Neural crest cell (in vitro differentiated cells): ENCODE measurements at places on chromosomes 1 and 21. TPM values are rescaled to one million over a fixed set of nuclear protein-coding genes. Genes with fewer than 3 reads are reported as not detected.

DNA sequence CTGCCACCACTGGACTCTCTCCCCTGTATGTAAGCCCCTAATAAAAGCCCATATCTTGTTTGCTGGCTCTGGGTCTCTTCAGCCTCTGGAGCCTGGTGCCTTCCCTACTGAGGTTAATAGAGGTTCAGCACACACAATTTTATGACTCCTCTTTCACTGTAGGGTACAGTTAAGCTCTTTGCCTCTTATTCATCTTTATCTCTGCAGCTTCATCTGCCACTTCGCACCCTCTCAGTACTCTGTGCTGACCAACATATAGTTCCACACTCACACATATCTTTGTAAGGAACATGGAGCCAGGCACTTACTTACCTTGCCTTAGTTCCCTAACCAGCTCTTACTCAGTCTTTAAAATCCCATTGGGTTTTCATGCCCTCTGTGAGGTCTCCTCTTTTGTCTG, 4.5 kb downstream of the BTBD8 start:
- peaks cover 6% of the 10 kb centered on the region for H3K4me1 ChIP-seq
- no peaks in the 10 kb centered on the region for H3K27me3 ChIP-seq
- no peak overlapping the region for H3K27ac ChIP-seq
- peaks cover 19% of the 10 kb centered on the region for H3K36me3 ChIP-seq
- no peak overlapping the region for H3K4me3 ChIP-seq
- DNase-seq = no peak

- H3K36me3 ChIP-seq = no peaks in the 10 kb centered on the region
- no peak overlapping the region for H3K4me3 ChIP-seq
- DNase-seq = no peak
- H3K4me1 ChIP-seq = no peaks in the 10 kb centered on the region
- no peaks in the 10 kb centered on the region for H3K27me3 ChIP-seq
Measured at GRCh38 chr1:29634746-29635335, 398.5 kb downstream of the PTPRU start.

GRCh38 chr1:110206261-110206920, 3.7 kb upstream of the KCNC4 start:
- H3K4me3 ChIP-seq = no peak overlapping the region
- H3K36me3 ChIP-seq = no peaks in the 10 kb centered on the region
- H3K4me1 ChIP-seq = peaks cover 23% of the 10 kb centered on the region
- no peak overlapping the region for H3K27ac ChIP-seq
- no peak for DNase-seq

GRCh38 chr1:209585197-209585596, 1.7 kb downstream of the CAMK1G start:
- H3K36me3 ChIP-seq = no peaks in the 10 kb centered on the region
- no peak for DNase-seq
- H3K27ac ChIP-seq = no peak overlapping the region

The CENPL gene
- total RNA-seq = 24.3 and 24.8 TPM in 2 replicates

GRCh38 chr1:161915978-161916377, 107.7 kb downstream of the OLFML2B start:
- peaks cover 3% of the 10 kb centered on the region for H3K36me3 ChIP-seq
- H3K27ac ChIP-seq = no peak overlapping the region
- H3K27me3 ChIP-seq = no peaks in the 10 kb centered on the region

The GREM2 gene
- 1.7 and 2.3 TPM in 2 replicates for total RNA-seq

The TPTE gene
- total RNA-seq = not detected in 2 replicates

GRCh38 chr1:63675420-63675931, 82.3 kb downstream of the PGM1 start:
- H3K4me3 ChIP-seq = no peak overlapping the region
- H3K4me1 ChIP-seq = peaks cover 5% of the 10 kb centered on the region
- no peak for DNase-seq

- no peaks in the 10 kb centered on the region for H3K36me3 ChIP-seq
- H3K4me1 ChIP-seq = no peaks in the 10 kb centered on the region
- H3K4me3 ChIP-seq = no peak overlapping the region
Measured at GRCh38 chr1:17891205-17892110, 136.3 kb downstream of the ACTL8 start.

- peak overlapping the region; percentile 35 for H3K27ac ChIP-seq
- H3K36me3 ChIP-seq = no peaks in the 10 kb centered on the region
- H3K4me3 ChIP-seq = no peak overlapping the region
- H3K27me3 ChIP-seq = no peaks in the 10 kb centered on the region
- no peak for DNase-seq
Measured at GRCh38 chr1:199029855-199030254, 391.0 kb downstream of the PTPRC start.

- H3K27me3 ChIP-seq = no peaks in the 10 kb centered on the region
- no peak overlapping the region for H3K4me3 ChIP-seq
- H3K4me1 ChIP-seq = peaks cover 3% of the 10 kb centered on the region
- H3K27ac ChIP-seq = no peak overlapping the region
- no peak for DNase-seq
Measured at GRCh38 chr1:168758503-168758902, 29.5 kb upstream of the DPT start.

The DYRK1A gene
- 73.5 and 77.0 TPM in 2 replicates for total RNA-seq

DNA sequence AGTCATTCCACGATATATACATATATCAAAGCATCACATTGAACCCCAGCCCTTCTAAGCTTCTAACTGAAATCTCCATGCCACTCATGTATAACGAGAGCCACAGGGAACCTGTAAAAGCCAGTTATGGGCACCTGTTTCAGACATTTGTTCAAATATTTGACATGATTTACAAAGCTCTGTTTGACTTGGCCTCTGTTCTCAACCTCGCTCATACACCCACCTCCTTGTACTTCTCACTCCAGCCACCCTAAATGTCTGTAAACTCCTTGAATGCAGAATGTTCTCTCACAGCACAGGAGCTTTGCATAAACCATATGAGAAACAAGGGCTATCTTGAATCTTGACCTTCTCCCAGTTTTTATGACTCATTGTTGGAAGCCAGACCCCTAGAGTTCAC, 36.9 kb upstream of the CD2 start:
- H3K27ac ChIP-seq = no peak overlapping the region
- H3K27me3 ChIP-seq = no peaks in the 10 kb centered on the region
- no peaks in the 10 kb centered on the region for H3K4me1 ChIP-seq
- peaks cover 6% of the 10 kb centered on the region for H3K36me3 ChIP-seq

- H3K27ac ChIP-seq = no peak overlapping the region
- H3K36me3 ChIP-seq = no peaks in the 10 kb centered on the region
- H3K27me3 ChIP-seq = no peaks in the 10 kb centered on the region
- DNase-seq = no peak
- peaks cover 4% of the 10 kb centered on the region for H3K4me1 ChIP-seq
Measured at GRCh38 chr1:25145775-25146393, 86.4 kb downstream of the SYF2 start.

The CLCN6 gene
- 56.2 and 56.3 TPM in 2 replicates for total RNA-seq

DNA sequence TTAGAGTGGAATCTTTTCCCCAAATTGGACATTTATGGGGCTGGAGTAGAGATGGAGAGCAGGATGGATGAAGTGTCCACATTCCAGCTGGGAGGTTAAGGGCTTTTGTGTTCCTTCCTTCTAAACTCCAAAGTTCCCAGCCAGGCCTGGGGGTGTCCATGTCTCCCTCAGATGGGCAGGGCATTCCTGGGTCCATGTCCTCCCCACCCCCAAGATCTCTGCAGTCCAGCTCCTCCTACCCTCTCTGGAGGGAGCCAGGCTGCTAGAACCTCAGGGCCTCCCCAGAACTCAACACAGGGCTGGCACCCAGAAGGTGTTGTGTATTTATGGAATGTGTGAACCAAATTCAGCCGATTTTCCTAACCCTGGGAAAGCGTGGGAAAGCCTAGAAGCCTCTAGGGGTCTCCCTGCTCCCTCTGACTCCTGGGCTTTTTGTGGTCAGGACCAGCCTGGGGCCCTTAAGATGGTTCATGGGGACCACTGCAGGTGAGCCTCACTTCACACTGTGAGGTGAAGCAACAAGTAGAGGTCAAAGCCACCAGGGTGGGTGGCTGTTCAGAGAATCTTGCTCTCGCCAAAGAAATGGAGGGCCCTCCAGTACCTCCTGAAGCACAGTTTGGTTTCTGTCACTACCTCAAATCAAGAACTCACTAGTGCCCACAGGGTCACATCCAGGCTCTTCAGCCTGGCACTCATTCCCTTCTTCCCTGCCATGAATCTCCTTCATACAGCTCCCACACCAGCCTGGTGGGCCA, 54.8 kb downstream of the GLIS1 start:
- H3K4me1 ChIP-seq = peaks cover 22% of the 10 kb centered on the region
- no peaks in the 10 kb centered on the region for H3K36me3 ChIP-seq
- H3K4me3 ChIP-seq = no peak overlapping the region
- DNase-seq = no peak

DNA sequence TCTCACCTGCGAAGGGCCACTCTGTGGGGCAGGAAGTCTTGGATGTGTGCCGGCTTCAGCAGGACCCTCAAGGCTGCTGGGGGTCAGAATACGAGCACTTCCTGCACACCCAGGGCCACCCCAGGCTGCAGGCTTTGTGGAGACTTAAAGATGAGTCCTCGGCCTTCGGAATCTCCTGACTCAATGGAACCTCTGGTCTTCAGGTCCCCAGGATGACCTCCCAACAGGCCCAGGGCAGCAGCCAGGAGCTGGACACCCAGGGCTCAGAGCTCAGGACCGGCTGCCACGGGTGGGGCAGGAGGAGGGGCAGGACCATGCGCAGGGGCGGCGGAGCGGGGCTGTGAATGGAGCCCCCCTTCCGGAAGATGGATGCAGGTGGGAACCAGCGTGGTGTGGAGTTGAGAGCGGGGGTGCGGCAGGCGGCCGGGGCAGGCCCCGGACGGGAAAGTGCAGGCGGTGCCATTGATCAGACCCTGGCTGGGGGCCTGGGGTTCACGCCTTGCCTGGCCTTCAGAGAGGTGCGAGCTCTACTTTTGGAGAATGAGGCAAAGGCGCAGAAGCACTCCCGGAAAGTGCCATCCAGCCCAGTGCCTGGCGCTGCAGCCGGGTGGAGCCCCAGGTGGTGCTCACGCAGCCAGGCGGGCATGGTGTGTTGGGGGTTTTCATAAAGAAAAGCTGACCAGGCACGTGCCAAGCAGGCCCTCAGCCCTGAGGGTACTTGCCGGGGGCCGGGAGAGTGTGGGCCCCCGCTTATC, 10.4 kb downstream of the COL18A1 start:
- H3K27me3 ChIP-seq = peaks cover 28% of the 10 kb centered on the region
- no peak for DNase-seq
- H3K4me3 ChIP-seq = no peak overlapping the region
- no peaks in the 10 kb centered on the region for H3K36me3 ChIP-seq

The LCE6A gene
- not detected in 2 replicates for total RNA-seq

DNA sequence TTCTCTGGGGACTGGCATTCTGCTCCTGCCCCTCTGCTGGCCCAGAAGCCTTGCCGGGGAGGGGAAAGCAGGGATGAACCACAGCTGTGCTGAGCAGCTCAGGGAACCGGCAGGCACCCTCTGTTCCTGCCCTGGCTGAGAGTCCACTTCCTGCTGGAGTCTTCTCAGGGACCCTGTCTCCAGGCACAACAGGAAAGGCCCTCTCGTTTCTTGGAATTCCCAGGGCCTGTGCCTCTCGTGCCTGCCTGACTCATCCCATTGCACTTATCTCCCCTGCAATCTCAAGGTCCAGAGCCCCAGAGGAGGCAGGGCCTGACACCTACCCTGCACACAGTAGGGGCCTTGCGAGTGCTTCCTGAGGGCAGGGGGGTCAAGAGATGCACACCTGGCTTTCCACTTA, 1.1 kb upstream of the EDN2 start:
- no peaks in the 10 kb centered on the region for H3K36me3 ChIP-seq
- peaks cover 48% of the 10 kb centered on the region for H3K4me1 ChIP-seq
- peaks cover 4% of the 10 kb centered on the region for H3K27me3 ChIP-seq
- peak overlapping the region; percentile 56 for H3K4me3 ChIP-seq
- no peak for DNase-seq
- H3K27ac ChIP-seq = no peak overlapping the region

DNA sequence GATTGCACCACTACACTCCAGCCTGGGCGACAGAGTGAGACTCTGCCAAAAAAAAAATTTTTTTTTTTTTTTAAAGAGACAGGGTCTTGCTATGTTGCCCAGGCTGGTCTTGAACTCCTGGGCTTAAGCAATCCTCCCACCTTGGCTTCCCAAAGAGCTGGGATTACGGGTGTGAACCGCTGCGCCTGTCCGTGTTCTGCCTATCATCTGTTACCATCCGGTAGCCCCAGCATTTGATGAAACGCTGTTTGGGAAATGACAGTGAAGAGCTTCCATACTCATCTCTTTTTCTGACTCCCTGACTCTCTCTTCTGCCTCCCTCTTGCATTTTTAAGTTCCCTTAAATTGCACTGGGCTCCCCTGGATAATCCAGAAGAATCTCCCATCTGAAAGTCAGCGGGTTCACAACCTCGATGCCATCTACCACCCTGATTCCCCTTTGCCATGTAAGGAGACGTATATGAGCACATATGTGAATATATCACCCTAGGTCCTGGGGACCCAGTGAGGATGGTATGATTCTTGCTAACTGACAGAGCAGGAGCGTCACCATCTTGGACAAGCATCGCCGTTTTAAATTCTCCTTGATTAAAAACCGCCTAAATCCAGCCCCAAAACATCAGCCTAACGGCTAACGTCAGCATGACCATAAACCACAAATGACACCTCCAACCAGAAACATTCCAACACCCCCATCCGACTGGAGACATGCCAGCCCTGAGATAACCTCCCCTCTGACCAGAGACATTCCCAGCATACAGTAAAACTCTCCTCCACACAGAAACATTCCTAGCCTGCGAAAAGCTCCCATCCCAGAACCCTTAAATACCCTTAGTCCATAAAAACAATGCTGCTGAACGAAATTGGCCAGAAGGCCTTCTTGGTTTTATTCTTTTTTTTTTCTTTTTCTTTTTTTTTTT, 12.4 kb downstream of the TNFRSF8 start:
- peaks cover 13% of the 10 kb centered on the region for H3K27me3 ChIP-seq
- no peak overlapping the region for H3K27ac ChIP-seq
- no peaks in the 10 kb centered on the region for H3K36me3 ChIP-seq
- H3K4me3 ChIP-seq = no peak overlapping the region
- peaks cover 3% of the 10 kb centered on the region for H3K4me1 ChIP-seq
- no peak for DNase-seq

- no peaks in the 10 kb centered on the region for H3K36me3 ChIP-seq
- no peaks in the 10 kb centered on the region for H3K4me1 ChIP-seq
- DNase-seq = no peak
- H3K27ac ChIP-seq = no peak overlapping the region
- H3K27me3 ChIP-seq = peaks cover 8% of the 10 kb centered on the region
Measured at GRCh38 chr21:36506482-36506881, 26.6 kb upstream of the CLDN14 start.

DNA sequence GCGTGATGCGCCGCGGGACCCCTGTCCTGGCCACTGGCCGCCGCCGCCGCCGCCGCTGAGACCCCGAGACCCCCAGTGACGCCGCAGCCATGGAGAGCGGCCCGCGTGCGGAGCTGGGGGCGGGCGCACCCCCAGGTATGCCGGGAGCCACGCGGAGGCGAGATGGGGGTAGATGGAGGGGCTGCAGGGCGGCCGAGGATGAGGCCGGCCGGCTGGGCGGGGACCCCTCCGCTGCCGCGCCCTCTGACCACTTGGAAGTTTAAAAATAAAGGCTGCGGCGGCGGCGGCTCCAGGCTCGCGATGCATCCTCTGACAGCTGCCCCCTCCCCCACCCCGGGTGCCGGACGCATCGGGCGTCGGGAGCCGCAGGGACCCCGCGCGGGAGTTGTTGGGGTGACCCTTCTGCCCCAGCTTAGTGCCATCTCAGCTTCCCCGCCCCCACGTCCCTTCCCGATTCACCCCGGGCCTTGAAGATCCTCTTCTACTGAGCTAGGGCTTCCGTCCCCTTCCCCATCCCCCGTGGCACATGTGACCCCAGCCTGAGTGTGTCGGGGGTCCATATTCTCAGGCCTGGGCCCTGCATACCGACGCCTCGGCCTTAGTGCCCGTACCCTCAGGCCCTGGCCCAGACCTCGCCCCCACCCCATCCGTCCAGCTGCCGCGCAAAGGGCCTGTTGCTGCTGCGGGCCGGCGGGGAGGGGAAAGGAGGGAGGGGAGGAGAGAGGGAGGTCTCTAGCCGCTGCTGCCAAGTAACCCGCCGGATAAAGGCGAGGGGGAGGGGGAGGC, 562 bp downstream of the MAP7D1 start:
- H3K27ac ChIP-seq = peak overlapping the region; percentile 98
- peaks cover 4% of the 10 kb centered on the region for H3K36me3 ChIP-seq
- DNase-seq = peak; percentile 74
- H3K27me3 ChIP-seq = no peaks in the 10 kb centered on the region
- peak overlapping the region; percentile 95 for H3K4me3 ChIP-seq
- peaks cover 72% of the 10 kb centered on the region for H3K4me1 ChIP-seq
